Stimulated activated CD8-positive, alpha-beta memory T cell treated with anti-CD3 and anti-CD28 coated beads, Interleukin-2, amount 100 ng/mL, for 48 hours (primary cell): ENCODE measurements at places on chromosomes 1 and 21.

- no peak for DNase-seq
These were observed 36.2 kb downstream of the ACOT7 start for GRCh38 chr1:6357243-6357936.

GRCh38 chr21:20721151-20721550, 277.1 kb upstream of the NCAM2 start:
- DNase-seq: no peak

GRCh38 chr1:175889848-175890247, 146.5 kb upstream of the TNR start:
- DNase-seq: no peak

DNA sequence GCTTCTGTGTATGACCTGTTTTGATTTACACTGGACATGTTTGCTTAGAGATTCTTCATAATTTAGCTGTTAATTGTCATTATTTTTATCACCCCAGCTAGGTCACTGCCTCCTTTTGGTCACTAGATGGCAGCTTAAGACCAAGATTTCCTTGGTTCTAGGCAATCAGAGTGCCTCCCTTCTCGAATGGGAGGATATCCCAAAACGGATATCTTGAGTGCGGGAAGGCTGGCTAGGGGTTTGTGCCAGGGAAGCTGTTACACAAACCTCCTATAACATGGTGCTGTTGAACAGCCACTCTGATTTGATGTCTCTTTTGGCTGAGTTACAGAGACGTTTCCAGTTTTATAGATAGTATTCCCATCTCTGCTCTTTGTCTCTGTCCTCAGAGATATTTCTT, 283.5 kb downstream of the S1PR1 start:
- no peak for DNase-seq

DNA sequence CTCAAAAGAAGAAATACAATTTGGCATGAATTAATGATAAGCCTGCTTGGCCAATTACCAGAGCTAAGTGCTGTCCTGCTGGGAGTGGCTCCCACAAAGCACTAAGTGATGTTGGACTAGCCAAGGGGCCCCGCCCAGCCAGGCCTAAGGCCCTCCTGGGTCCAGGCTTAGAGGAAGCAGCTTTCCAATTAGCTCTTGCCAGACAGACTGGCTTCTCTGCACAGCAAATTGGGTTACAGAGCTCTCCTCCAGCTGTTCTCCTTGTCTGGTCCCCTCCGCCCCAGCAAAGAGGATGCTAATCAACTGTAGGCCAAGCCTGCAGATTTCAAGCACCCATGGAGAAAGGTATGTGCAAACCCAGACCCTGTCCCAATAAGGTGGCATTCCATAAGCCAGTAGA, 151.9 kb downstream of the DMRTA2 start:
- no peak for DNase-seq

GRCh38 chr21:41438425-41439113, 12.5 kb downstream of the MX1 start:
- DNase-seq: no peak

- DNase-seq: no peak
These were observed 40.1 kb upstream of the HMCN1 start for GRCh38 chr1:185694081-185694480.

GRCh38 chr1:10676963-10677362, 119.5 kb downstream of the CASZ1 start:
- no peak for DNase-seq

- no peak for DNase-seq
These were observed 159.8 kb upstream of the KCNJ6 start for GRCh38 chr21:38075833-38076587.

GRCh38 chr1:230610589-230610988, 31.7 kb upstream of the COG2 start:
- no peak for DNase-seq

DNA sequence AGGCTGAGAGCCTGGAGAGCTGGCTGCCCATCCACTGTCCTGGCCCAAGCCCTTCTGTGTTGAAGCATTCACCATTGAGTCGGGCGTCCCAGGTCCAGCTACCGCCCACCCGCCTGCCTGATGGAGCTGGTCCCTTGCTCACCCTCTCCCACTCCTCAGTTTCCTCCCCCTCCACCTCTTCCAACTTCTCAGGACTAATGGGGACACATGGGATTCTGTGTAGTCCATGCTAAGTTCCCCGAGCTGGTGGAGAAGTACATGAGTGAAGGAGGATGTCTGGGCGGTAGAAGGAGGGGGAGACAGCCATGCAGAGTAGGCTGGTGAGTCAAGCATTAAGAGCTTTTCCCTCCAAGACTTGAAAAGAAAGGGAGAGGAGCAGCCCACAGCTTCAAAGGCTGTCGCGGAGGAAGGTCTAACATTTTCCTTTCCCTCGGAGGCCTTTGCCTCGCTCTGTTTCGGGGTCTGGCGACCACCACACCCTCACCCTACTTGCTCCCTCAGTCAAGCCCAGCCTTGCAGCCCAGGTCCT, 561 bp downstream of the SLC26A9 start:
- no peak for DNase-seq

DNA sequence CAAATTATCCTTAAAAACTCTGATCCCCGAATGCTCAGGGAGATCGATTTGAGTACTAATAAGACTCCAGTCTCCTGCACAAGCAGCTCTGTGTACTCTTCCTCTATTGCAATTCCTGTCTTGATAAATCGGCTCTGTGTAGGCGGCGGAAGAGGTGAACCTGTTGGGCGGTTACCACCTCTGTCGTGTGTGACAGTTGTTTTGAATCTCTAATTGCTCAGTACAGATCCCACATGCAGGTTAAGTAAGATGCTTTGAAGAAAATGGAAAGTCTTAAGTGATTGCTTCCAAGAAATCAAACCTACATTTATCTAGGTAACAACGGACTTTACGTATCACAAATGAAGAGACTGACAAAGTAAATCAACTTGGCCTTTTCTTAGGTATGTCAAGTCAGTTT, 35.5 kb downstream of the COA6 start:
- DNase-seq: peak; percentile 5

DNA sequence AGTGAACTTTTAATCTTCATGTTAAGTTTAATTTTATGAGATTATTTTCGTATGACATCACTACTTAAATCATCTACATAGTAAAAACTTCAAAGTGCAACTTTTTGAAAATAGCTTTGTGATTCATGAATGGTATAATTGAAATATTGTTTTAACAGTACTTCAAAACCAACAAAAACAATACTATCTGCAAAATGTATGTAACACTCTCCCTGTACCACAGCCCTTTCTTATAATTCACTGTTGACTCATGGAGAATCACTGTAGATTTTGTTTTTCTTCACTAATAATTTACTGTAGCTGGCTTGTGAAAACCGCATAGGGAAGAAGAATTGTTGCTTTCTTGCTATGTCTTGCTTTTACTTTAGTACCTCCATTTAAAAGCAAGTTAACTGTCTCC, 301.4 kb upstream of the ADAMTS5 start:
- no peak for DNase-seq

DNA sequence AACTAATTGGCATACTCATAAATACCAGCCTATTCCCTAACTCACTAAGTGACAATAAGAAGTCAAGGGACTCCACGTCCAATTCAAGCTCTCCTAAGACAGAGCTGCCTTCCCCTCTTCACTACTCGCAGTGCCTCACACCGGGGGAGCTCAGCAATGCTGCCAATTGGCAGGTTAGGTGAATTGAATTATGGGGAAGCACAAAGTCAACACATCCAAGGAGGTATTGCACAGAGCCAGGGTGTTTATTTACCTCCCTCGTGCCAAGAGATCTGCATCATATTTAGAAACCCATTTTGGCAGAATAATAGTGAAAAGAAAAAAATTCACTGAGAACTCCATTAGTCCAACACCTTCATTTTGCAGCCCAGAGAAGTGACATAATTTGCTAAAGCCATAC, 20.4 kb upstream of the TNR start:
- no peak for DNase-seq

DNA sequence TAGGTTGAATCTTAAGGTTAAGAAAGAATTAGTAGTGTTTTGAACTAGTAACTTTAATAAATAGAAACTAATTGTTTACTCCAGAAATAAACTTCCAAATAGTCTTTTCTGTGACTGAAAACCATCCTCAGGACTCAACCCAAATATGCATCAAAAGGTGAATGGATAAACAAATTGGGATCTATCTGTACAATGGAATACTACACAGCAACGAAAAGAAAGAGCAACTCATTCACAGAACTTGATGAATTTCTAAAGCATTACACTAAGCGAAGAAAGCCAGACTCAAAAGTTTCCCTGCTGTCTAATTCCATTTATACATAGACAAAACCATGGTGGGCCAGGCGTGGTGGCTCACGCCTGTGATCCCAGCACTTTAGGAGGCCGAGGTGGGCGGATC, 25.0 kb downstream of the HEYL start:
- no peak for DNase-seq

DNA sequence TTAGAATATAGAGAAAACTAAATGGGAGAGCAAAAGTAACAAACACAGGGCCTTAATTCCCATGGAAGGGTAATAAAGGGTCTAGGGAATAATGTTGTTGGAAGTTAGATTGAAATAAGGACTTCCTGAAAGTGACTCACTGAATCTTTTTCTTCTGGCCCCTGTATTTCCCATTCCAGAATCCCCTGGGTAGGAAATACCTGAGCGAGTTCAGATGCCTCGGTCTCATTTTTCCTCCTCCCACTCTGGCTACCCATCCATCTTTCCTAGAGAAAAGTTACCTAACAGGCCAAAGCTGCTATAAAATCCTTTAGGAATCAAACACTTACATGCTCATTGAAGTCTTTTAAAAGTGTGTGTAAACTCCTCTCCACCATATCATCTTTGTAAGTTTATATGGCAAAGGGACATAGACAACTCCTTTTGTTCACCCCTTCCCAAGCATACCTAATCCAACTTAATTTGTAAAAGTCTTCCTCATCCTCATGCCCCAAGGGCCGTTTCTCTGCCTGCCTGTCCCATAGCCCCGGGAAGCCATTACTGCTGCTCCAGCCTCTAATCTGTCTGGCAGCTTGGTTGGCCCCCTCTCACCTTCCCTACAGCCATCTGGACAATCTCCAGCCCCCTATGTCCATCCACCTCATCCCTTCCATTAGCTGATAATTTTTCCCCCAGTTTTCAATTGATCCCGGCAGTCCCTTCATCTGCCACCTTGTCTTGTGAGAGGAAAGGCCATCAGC, 3.3 kb upstream of the MEF2D start:
- no peak for DNase-seq

DNA sequence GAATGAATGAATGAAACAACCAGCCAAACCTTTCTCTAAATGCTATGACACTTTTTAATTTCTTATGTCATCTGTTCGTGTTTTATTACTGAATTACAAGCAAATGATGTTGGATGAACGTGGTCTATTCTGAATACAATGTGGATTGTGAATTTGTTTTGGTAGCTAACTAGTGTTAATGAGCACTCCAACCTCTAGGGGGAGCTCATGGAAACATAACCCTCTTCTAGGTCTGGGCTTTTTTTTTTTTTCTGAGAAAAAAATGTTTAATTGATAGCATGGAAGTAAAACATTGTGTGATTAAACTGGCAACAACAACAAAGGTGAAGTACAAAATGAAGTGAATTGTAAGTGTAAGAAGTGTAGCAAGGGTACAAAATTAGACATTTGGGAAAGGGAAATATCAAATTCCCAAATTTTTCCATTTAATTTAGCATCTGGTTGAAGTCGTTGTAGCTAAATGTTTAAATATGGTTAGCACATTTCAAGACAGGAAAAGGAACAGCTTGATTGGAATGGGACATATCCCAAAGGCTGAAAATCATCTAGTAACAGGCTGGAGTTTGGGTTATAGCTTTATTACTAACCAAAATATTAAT, 42.6 kb upstream of the PTGS2 start:
- DNase-seq: no peak

GRCh38 chr1:17865912-17866739, 111.0 kb downstream of the ACTL8 start:
- DNase-seq: no peak

DNA sequence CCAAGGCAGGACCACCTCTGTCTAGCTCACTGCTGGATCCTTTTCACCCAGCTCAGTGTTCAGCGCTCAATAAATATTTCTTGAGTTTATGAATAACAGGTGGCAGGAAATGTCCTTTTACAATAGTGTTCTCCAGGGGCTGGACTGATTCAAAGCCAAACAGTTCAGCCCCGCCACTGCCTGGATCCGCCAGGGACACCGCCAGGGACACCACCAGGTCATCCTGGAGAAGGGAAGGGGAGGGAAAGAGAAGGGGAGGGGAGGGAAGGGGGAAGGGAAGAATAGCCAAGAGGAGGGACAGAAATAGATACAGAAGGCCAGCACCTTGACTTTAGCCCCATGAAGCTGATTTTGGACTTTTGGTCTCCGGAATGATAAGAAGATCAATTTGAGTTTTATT, 255.6 kb downstream of the GRIK3 start:
- no peak for DNase-seq

DNA sequence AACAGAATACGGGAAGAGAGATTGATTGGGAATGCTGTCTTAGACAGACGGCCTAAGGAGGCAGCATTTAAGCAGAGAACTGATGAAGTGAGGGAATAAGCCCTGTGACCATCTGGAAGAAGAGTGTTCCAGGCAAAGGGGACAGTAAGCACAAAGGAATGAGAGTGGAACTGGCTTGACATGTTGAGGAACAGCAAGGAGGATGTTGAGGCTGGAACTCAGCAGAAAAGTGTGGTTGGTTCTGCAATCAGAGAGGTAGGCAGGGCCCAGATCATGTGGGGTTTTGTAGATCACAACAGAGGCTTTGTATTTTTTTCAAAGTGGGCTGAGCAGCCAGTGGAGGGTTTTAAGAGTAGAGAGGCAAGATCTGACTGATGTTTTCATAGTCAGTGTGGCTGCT, 157.4 kb downstream of the DNM3 start:
- no peak for DNase-seq

DNA sequence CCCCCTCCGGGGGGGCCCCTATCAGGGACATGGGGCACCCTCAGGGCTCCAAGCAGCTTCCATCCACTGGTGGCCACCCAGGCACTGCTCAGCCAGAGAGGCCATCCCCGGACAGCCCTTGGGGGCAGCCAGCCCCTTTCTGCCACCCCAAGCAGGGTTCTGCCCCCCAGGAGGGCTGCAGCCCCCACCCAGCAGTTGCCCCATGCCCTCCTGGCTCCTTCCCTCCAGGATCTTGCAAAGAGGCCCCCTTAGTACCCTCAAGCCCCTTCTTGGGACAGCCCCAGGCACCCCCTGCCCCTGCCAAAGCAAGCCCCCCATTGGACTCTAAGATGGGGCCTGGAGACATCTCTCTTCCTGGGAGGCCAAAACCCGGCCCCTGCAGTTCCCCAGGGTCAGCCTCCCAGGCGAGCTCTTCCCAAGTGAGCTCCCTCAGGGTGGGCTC, 34.9 kb downstream of the TRIM11 start:
- no peak for DNase-seq

DNA sequence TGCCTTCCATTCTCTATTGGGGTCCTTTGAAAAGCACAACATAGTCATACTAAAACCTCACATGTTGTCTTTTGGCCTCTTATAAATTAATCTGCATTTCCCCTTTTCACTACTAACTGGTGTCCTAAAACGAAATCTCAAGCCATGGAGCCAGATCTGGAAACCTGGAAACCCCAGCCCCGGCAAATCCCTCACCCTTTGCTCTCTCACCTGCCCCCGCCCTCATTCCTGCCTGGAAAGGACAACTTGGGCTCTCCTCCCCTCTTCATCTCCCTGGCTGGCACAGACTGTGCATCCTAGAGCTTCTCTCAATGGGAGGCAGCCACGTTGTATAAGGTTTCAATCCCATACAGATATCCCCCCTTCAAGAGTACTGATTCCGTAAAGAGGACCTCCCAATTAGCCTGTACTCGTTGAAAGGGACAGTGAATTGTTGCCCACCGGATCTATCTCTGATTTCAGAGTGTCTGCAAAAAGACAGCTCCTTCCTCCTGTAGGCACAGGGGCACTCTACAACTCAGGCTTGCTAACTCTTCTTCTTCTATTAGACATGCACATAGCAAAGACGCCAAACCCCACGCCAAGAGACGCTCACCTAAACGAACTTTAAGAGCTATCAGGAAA, 1.4 kb downstream of the DUSP10 start:
- no peak for DNase-seq

- no peak for DNase-seq
These were observed 2.6 kb upstream of the ZNF436 start for GRCh38 chr1:23371987-23372880.
